Adrenal gland (tissue), 19 donors: ENCODE measurements at places on chromosomes 13 and 19. TPM values are rescaled to one million over a fixed set of nuclear protein-coding genes. Genes with fewer than 3 reads are reported as not detected.

The PGLYRP1 gene
- total RNA-seq = not detected

The CGB1 gene
- not detected for total RNA-seq

The KIR3DL1 gene
- total RNA-seq = 0.11 TPM

The LRRC8E gene
- 15.3 TPM for total RNA-seq

The ZNF491 gene
- total RNA-seq = 5.5 TPM

The NLRP11 gene
- not detected for total RNA-seq

DNA sequence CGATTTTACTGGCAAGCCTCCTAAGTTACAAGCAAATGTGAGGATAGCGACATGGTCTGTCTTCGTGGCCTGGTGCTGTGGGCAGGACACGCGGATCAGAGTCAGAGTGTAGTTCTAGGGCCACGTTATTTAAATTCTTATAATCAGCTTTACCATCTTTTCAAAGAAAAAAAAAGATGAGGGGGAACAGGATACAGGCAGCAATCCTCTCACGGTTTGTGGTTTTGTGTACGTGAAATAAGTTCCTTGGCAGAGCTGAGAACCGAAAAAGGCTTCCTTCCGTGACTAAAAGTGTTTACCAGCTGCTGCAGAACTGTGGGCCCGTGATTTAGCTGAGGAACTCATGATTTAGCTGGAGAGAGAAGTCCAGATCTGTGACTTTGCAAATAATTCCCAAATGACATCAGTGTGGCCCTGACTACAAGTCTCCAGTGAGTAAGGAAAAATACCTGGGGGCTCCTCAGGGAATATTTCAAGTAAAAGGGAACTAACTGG is 27.2 kb downstream of the RCBTB2 start:
- no peak overlapping the region for H3K4me3 ChIP-seq
- no peak for DNase-seq
- no peak overlapping the region for H3K27ac ChIP-seq
- no peaks in the 10 kb centered on the region for H3K36me3 ChIP-seq
- no peaks in the 10 kb centered on the region for H3K27me3 ChIP-seq

DNA sequence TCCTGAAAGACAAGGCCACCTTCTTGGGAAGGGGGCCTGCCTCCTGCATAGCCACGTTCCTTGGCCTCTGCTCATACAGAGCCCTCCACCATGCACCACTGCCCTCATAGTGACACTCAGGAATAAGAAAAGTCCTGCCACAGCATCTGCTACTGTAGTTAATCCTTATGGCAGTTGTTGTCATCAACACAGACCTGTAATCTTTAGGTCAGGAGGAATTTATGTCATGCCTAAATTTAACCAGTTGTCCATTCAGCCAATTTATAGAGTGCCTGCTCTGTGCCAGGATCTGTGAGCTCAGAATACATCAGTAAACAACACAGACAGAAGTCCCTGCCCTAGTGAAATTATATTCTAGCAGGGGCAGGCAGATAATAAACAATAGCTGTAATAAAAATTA is 44.4 kb downstream of the FAM124A start:
- no peaks in the 10 kb centered on the region for H3K27me3 ChIP-seq
- H3K4me3 ChIP-seq = no peak overlapping the region
- no peaks in the 10 kb centered on the region for H3K4me1 ChIP-seq

DNA sequence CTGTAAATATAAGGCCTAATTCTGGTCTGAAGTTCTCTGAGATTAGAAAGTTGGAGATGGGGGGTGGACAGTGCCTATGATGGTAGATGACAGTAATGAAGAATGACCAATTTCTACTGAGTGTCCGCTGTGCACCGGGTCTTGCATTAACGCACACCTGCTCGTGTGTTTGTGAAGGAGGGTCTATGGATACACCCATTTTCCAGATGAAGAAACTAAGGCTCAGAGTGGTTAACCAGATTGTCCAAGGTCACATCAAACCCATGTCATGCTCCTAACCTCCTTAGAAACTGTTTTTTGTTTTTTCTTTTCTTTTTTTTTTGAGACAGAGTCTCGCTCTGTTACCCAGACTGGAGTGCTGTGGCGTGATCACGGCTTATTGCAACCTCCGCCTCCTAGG is 13.7 kb downstream of the AXL start:
- peaks cover 3% of the 10 kb centered on the region for H3K4me1 ChIP-seq
- H3K36me3 ChIP-seq = no peaks in the 10 kb centered on the region
- DNase-seq = no peak

- H3K27ac ChIP-seq = no peak overlapping the region
- no peak for DNase-seq
- no peak overlapping the region for H3K4me3 ChIP-seq
- no peaks in the 10 kb centered on the region for H3K27me3 ChIP-seq
- H3K36me3 ChIP-seq = no peaks in the 10 kb centered on the region
These were observed 136.7 kb upstream of the SLITRK6 start for GRCh38 chr13:85935868-85936467.

DNA sequence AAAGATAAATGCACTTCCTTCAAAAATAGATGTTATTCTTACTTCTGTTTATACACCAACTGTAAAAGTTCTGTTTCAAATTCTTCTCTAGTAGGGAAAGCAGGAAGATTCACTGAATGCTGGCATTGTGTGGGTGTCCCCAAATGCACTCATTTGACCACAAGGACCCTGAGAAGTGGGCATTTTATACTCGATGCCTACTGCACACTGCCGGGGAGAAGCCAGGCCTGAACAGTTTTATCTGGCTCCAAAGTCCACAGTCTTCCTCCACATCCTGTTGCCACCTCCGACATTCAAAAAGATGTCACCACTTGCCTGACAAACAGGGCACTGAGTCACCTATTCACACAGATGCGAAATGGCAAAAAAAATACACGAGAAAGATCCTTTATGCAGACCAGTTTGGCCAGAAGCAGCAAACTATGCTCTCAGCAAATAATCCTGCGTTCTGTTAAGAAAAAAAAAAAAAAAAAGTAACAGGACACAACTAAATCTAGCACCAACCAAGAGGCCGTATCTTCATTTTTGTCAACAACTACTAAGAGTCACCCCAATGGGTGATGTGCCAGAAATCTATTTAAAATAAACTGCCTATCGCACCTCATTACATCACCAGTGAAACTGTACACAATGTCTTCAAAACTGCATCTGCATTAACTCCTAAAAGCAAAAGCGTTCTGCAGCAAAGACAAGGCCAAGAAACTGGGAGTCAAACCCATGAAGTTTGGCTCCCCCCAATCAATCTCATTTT is 6.2 kb downstream of the ZC3H4 start:
- peaks cover 4% of the 10 kb centered on the region for H3K4me1 ChIP-seq
- no peak overlapping the region for H3K4me3 ChIP-seq
- H3K27ac ChIP-seq = no peak overlapping the region
- no peak for DNase-seq
- H3K36me3 ChIP-seq = no peaks in the 10 kb centered on the region
- H3K27me3 ChIP-seq = no peaks in the 10 kb centered on the region

DNA sequence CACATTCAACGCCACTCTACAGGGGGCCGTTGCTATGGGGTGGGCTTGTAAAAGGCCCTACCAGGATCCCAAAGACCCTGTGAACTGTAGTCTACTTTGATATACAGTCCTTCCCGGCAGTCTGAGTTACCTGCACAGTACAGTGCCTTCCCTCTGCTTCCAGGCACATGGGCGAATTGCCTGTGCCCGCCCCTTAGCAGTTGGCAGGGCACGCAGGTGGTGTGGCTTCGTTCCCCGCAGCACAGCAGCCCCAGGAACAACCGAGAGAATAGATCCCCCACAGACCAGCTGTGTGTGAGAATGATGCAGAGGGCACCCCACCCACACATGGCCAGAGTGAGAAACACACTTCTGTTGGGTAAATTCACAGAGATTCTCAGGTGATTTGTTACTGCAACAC is 60.6 kb downstream of the MRPL57 start:
- no peaks in the 10 kb centered on the region for H3K4me1 ChIP-seq
- DNase-seq = no peak
- H3K36me3 ChIP-seq = no peaks in the 10 kb centered on the region
- H3K27ac ChIP-seq = no peak overlapping the region

GRCh38 chr19:16571822-16572331 is 338 bp downstream of the SLC35E1 start:
- H3K27me3 ChIP-seq = no peaks in the 10 kb centered on the region
- no peaks in the 10 kb centered on the region for H3K36me3 ChIP-seq
- H3K27ac ChIP-seq = peak overlapping the region; percentile 65
- peak; percentile 71 for DNase-seq
- peaks cover 16% of the 10 kb centered on the region for H3K4me1 ChIP-seq

DNA sequence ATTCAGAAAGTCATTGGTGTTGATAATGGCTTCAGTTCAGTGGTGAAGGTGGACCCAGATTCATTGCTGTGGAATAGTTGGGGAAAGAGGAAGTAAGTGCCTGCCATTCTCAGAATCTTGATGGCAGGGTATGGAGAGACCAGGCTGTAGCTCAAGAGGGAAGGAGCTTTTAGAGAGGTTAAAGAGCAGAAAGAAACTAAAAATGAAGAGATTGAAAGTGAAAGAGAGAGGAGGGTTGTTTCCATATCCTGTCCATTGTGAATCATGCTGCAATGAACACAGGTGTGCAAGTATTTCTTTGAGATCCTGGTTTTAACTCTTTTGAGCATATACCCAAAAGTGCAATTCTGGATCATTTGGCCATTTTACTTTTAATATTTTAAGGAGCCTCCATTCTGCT is 12.5 kb downstream of the GJB6 start:
- no peaks in the 10 kb centered on the region for H3K4me1 ChIP-seq
- DNase-seq = no peak
- no peaks in the 10 kb centered on the region for H3K27me3 ChIP-seq
- no peaks in the 10 kb centered on the region for H3K36me3 ChIP-seq
- H3K27ac ChIP-seq = no peak overlapping the region

DNA sequence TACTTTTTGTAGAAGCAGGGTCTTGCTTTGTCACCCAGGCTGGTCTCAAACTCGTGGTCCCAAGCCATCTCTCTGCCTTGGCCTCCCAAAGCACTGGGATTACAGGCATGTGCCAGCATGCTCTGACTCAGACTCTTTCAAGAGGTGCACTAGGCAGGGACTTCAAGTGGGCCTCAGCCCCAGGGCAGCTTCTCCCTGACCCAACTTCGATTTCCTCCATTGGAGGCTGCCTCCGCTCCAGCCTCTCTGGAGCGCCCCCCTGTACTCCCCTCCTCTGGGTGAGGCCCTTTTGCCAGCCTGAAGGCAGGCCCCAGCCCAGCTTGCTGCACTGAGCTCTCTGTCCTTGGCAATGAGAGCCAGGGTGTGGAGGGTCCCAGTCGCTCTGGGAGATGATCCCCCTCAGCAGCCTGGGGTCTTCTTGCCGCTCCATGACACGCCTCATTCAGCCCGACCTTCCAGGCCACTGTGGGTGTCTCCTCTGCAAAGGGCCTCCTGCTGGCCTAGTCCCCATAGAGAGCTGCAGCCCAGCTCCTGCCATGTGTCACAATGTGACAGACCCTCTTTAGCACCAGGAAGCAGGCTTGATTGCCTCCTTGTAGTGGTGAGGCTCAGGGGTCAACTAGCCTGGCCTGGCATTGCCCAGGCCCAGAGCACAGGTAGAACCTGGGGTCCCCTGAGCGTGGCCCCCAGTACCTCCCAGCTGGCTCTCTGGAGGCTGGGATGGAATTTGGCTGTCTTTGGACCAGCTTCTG is 16.4 kb downstream of the CARM1 start:
- no peak overlapping the region for H3K4me3 ChIP-seq
- DNase-seq = no peak
- no peaks in the 10 kb centered on the region for H3K36me3 ChIP-seq
- peaks cover 8% of the 10 kb centered on the region for H3K4me1 ChIP-seq
- H3K27me3 ChIP-seq = no peaks in the 10 kb centered on the region

GRCh38 chr19:32651729-32652140 is 23.2 kb downstream of the ANKRD27 start:
- no peak for DNase-seq
- H3K27me3 ChIP-seq = no peaks in the 10 kb centered on the region
- H3K36me3 ChIP-seq = peaks cover 38% of the 10 kb centered on the region
- H3K27ac ChIP-seq = no peak overlapping the region
- H3K4me3 ChIP-seq = no peak overlapping the region

DNA sequence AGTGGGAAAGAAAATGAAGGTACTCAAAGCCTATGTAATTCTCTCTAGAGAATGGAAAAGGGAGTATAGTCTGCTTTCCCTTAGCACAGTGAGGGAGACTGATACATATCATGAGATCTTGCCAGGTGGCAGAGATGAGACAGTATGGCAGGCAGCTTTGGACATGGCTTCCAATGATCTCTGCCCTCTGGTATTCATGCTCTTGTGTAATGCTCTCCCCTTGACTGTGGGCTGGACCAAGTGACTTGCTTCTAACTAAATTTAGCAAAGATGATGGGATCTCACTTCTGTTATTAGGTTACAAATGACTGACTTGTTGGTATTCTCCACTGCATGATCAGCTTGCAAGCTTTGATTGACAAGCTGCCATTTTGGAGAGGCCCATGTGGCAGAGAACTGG is 10.2 kb downstream of the ZNF132 start:
- H3K4me1 ChIP-seq = no peaks in the 10 kb centered on the region
- no peak overlapping the region for H3K4me3 ChIP-seq
- no peak overlapping the region for H3K27ac ChIP-seq
- DNase-seq = no peak
- H3K27me3 ChIP-seq = no peaks in the 10 kb centered on the region
- peaks cover 10% of the 10 kb centered on the region for H3K36me3 ChIP-seq

GRCh38 chr19:38190061-38190460 is 34.0 kb downstream of the DPF1 start:
- H3K27me3 ChIP-seq = no peaks in the 10 kb centered on the region
- H3K4me1 ChIP-seq = peaks cover 10% of the 10 kb centered on the region
- DNase-seq = no peak
- no peak overlapping the region for H3K27ac ChIP-seq
- H3K4me3 ChIP-seq = no peak overlapping the region

DNA sequence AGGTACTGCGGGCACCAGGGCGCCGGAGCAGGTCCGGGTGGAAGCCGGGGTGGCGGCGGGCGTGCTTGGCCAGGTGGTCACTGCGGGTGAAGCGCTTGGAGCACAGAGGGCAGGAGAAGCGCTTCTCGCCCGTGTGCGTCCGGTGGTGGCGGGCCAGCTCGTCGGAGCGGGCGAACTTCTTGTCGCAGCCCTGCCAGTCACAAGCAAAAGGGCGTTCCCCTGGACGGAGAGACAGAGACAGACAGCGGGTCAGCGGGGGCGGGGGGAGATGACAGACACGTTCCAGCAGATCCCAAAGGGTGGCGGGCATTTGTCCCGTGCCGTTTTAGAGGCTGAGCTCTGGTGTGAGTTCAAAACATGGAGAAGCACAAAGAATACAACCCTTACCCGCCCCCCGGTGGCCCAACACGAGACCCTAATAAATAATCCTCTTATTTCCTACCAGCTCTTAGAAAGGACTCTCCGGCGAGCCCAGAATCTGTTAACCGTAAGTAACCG is 6.3 kb upstream of the REXO1 start:
- peaks cover 63% of the 10 kb centered on the region for H3K4me1 ChIP-seq
- DNase-seq = peak; percentile 80
- H3K4me3 ChIP-seq = no peak overlapping the region

DNA sequence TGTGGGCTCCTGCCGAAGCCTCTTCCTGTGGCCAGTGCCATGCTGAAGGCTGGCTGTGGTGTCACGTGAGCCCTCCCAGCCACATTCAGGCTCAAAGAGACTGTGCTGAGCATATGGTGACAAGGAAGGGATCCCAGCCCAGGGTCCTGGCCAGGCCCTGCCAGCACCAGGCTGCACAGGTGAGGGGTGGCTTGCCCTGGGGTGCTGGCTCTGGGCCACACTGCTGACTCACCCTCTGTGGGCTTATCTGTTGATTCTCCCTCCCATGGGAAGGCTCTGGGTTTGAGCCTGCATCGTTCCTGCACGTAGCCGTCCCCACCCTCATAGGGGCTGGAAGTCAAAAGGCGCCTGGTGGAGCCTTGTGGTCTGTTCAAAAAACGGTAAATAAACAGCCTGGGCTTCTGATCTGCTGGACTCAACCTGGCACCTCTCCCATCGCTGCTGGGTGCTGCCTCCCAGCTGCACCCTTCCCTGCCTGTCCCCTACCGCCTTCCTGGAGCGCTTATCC is 31.1 kb downstream of the DNM2 start:
- no peaks in the 10 kb centered on the region for H3K36me3 ChIP-seq
- no peak overlapping the region for H3K4me3 ChIP-seq
- DNase-seq = peak; percentile 75
